ENCODE measurements at places on chromosomes 11 and 22.

- no peak for DNase-seq
Measured at GRCh38 chr11:116467823-116468222, 305.0 kb downstream of the BUD13 start.

DNA sequence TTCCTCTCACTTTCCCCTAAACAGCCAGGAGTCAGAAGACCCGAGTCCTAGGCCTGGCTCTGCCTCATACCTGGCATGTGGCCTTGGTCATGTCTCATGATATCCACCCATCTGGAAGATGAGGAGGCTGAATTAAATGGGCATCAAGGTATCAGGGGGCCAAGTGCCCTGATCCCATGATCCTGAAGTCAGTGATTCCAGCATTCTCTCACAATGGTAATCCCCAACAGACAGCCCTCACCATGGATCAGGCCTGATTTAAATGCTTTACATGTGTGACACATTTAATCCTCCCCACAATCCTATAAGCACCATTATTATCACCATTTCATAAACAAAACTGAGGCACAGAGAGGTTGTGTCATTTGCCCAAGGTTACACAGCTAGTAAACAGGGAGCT lies 70.0 kb downstream of the PDE2A start:
- DNase-seq: no peak

GRCh38 chr11:109978895-109979294 lies 114.3 kb upstream of the ZC3H12C start:
- no peak for DNase-seq

GRCh38 chr22:50481440-50482106 lies at the start of gene ADM2:
TSS of gene ADM2 (plus strand) at chr22:50481543. CDS start at chr22:50481848, 305 bp downstream.
- no peak for DNase-seq

DNA sequence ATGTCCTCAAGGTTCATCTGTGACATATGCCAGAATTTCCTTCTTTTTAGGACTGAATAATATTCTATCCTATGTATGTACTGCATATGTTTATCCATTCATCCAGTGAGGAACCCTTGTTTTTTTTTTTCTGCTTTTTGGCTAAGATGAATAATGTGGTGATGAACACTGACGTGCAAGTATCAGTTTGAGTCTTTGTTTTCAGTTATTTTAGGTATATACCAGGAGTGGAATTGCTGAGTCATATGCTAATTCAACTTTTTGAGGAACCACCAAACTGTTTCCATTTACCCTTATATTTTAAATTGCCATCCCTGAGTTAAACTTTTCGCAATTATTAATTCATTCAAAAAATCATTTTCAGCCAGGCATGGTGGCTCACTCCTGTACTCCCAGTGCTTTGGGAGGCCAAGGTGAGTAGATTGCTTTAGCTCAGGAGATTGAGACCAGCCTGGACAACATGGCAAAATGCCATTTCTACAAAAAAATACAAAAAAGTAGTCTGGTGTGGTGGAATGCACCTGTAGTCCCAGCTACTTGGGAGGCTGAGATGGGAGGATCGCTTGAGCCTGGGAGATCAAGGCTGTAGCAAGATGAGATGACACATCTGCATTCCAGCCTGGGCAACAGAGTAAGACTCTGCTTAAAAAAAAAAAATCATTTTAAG lies 64.2 kb downstream of the MICAL2 start:
- no peak for DNase-seq
